NCI-H1105 (cell line): ENCODE measurements at places on chromosomes 6 and 20.
A peak's percentile ranks its signal among the peaks of the same experiment; 100 is the strongest.

GRCh38 chr20:25338112-25339023, 52.3 kb downstream of the ABHD12 start:
- no peak for DNase-seq

GRCh38 chr20:24753130-24753529, 195.9 kb upstream of the CST7 start:
- DNase-seq: no peak

- no peak for DNase-seq
These were observed 1.5 kb downstream of the TRIM31 start for GRCh38 chr6:30111266-30111856.

DNA sequence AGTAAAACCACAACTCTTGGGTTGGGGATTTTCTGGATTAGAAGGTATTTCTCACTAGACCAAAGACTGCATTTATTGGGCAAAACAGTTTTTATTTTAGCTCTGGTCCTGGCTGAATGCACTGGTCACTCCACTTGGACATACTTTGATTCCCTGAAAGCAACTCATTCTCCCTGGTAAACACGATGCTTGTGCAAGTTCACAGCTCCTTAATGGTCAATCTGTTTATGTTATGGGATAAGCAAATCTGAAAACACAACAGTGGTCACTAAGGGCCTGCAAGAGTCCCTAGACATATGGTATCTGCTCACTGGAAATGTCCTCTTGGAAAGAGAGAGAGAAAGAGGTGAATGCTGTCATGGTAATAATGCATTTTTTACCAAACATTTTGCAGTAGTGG, 559.8 kb downstream of the CDH26 start:
- no peak for DNase-seq

GRCh38 chr20:63176427-63177133, 39.4 kb downstream of the YTHDF1 start:
- DNase-seq: no peak

DNA sequence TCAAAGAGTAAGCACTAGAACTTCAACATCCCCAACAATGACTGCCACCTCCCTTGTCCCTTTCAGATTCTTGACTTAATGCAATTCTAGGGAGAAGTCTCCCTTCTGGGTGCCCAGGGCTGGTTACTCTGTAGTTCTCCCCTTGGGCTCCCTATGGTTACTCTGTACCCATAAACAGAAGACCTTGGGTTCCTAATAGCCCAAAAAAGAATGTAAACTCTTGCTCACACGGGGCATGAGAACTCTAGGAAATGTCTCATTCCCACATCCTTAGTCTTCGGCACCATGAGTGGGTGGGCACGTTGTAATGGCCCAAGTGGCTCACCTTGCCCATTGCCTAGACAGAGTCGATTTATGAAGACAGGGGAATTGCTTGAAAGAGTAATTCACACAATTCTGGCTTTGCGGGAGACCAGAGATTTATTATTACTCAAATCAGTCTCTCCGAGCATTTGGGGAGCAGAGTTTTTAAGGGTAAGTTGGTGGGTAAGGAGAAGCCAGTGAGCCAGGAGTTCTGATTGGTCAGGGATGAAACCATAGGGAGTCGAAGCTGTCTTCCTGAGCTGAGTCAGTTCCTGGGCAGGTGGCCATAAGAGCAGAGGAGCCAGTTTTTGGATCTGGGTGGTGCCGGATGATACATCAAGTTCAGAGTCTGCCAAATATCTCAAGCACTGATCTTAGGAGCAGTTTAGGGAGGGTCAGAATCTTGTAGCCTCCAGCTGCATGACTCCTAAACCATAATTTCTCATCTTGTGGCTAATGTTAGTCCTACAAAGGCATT, 61.2 kb upstream of the SIRPG start:
- no peak for DNase-seq

DNA sequence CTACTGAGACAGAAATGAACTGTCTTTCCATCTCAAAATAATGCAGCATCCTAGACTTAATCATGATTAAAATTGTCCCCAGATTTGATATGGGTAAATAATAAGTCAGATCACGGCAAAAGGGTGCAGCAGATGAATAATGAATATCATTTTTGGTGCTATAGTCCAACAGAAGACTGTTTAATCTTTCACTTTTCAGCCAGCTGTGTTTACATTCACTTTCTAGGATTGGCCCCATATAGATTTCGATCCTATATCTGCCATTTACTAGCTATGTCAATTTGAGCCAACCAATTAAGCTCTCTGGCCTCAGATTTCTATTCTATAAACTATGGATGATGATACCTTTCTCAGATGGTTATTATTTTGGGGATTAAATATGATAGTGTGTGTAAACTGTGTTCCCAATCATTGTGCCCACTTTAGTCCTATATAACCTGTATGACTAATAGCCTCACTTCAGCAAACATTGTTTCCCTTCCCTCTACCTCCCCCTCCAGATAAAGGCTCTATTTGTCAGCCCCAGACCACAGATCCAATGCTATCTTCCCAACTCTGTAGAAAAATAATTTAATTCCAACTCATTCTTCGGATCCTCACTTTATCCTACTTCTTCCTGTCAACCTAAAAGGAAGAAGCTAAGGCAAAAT, 53.6 kb upstream of the NT5E start:
- no peak for DNase-seq

DNA sequence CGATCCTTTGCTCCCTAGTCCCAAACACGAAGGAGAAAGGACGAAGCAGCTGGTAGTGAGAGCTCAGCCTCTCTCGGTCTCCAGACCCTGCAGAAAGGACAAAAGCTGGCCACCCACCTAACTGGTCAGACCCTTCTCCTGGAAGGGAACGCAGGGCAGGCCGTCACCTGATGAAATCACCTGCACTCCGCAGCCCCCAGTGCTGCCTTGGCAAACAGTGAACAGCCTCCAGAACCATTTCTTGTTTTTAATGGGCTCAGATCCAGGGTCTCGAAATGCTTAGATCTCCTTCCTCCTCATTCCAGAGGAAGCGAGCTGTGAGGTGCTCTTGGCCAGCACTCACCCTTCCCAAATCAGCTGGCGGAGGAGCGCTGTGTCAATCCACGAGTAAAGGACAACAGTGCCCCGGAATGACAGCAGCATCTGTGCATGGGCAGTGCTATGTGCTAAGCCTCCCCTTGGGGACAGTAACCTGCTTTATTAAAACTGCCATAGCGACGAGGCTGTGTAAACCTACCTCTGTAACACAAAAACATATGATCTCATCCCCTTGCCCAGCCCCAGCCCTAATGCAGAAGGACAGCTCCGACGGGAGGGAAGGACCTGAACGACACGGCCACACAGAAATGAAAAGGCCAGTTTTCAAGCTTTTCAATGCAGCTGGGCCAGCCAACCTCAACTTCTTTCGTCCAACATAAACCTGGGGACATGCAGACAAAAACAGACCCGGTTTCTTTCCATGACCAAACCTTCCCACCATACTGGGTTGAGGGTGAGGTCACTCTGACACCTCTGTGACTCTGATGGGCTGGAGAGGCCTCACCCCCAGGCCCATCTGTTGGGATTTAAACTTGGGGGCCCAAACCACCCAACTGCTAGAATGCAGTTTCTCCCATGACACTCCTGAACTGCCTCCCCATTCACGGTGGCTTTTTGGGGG, 43.3 kb downstream of the SULF2 start:
- DNase-seq: no peak

- DNase-seq: no peak
These were observed 116.5 kb downstream of the FAM120B start for GRCh38 chr6:170423030-170423429.

- DNase-seq: no peak
These were observed 20.5 kb downstream of the PTK7 start for GRCh38 chr6:43096451-43097097.

DNA sequence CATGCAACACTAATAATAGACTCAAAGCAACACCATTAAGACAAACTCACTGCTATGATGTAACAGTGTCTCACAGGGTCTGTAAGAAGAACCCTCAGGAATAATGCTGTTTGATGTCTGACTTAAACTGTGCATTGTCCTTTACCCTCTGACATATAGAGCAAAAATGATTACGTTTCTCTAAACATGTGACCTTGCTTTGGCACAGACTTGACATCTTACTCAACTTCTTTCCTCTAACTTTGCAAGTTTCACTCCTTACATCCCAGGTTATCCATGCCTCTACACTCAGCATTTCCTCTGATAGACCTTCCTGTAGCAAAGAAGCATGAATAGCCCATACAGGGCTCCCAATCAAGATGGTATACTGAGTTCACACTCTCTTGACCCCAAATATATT, 252.7 kb downstream of the UST start:
- DNase-seq: no peak

DNA sequence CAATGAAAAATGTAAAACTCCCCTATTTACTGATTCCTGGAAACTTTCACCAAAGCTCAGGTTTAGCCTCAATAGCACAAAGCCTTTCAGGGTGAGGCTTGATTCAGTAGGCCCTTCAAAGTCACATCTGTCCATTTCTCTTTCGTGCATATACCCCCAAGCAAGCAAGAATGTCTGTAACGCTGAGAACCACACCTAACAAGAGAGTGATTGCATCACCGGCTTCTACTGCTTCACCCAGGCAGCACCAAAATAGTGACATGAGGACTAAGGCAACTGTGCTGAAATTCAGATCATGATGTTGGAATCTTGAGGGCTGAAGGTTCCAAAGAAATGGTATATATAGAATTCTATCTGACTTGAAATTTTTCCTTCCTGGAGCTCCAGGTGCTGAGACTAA, 26.1 kb downstream of the CGA start:
- no peak for DNase-seq

GRCh38 chr6:90004511-90004910, 110.2 kb downstream of the GJA10 start:
- DNase-seq: no peak

- DNase-seq: no peak
These were observed 1.7 kb downstream of the CABLES2 start for GRCh38 chr20:62405108-62405980.

DNA sequence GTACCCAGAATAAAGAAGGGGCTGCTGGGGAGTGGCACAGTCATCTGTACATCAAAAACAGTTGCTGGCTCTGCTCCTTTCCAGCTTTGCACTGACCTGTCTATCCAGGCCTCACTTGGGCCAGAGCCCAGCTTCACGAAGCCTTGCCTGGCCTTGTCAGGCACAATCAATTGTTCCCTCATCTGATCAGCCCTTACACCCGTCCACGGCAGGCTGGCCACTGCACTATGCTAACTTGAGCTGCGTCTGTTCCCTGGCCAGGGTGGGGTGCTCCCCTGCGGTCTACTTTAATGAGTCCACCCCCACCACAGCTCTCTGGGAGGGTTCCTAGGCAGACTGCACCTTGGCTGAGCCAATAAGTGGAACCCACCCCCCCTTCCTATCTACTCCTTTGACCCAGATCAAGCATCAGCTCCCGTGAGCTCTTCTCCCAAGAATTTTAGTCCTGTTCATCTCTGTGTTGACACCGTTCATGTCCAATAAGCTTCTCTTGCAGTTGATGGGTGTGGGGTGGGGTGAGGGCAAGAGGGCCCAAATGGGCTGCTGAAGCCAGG, 74.3 kb upstream of the MLN start:
- no peak for DNase-seq

GRCh38 chr6:89302195-89302770, 12.8 kb downstream of the GABRR2 start:
- DNase-seq: no peak

- DNase-seq: no peak
These were observed 143.0 kb upstream of the SLC22A16 start for GRCh38 chr6:110619275-110619908.

DNA sequence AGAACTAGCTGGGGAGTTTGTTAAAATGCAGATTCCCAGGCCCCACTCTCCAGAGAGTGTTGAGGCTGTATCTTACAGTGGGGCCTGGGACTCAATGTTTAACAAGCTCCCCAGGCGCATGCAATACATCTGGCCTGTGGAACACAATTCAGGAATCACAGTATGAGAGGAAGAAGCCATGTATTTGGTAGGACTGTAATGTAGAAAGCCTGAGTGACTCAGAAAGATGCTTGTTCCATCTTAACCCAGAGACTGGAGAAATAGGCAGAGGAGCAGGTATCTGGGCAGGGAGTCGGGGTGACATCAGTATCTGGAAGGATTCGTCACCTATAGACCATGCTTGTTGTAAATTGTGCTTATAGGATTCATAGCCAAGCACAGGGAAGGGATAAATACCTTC, 90.5 kb downstream of the UNC5CL start:
- DNase-seq: no peak

GRCh38 chr20:49674383-49675352, 39.0 kb downstream of the B4GALT5 start:
- no peak for DNase-seq

- peak; percentile 10 for DNase-seq
These were observed 29.8 kb downstream of the SMPDL3A start for GRCh38 chr6:122818866-122819265.

DNA sequence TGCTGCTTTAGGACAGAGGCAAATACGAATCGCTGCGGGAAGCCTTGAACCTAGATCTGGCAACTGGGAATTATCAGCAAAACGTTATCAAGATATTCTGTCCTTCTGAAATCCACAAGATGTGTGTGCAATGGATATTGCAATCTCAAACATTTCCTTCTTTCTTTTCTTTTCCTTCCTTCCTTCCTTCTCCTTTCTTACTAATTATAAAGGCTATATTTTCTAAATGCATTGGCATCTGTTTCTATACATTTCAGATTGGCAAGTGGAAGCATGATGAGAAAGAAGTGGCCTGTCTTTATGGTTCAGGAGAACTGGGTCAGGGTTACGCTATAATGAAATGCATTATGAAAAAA, 2.0 kb downstream of the TAGAP start:
- no peak for DNase-seq

DNA sequence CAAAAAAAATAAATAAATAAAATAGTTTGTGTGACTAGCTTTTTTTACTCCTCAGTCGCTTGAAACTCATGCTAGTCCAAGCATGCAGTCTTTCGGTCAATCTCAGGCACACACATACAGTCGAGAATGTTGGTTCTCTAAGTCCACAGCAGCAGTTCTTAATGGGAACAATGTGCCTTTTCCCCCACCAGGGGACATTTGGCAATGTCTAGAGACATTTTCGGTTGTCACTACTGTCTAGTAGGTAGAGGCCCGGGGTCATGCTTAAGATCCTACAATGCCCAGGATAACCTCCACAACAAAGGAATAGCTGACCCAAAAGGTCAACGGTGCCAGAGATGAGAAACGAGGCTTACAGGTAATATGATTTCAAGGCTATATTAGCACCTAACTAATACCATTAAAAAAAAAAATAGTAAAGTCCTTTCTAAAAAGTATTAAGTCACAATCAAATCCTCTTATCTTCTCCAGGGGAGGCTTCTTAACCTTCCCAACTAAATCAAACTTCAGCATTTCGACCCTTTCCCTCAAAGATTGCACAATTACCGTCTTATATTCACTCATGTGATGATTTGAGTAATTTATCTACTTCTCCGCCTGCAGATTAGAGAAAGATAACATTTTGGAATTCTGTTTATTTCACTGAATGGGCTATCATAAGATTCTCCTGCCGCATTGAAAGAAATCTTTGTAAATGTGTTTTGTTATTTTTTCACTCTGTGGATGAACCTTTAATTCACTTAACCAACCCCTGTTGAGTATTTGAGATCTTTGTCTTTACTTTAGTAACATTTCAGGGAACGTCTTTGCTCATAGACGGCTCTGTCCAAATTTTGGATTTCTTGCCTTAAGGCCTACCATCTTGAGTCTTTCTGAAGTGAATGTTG, 8.1 kb upstream of the SALL4 start:
- no peak for DNase-seq
